ENCODE measurements at places on chromosomes 3 and 15.

- no peak for DNase-seq
Measured at GRCh38 chr15:87201986-87202385, 1054.6 kb downstream of the NTRK3 start.

DNA sequence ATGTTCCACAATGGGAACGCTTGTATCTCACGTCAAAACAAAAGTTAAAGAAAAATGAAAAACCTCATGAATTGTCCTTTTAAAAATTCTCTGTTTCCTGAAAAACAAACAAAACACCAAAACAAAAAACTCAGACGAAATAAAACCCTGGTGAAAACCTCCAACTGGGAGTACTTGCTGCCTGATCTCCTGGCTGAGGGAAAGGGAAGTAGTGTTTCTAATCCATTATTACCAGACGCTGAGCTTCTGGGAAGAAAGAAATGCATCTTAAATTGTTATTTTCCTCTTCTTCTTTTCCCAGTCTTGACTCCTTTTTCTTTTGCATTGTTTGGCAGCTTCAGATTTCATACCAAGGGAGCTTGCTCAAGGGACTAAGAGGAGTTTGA, 243.2 kb upstream of the RGMA start:
- no peak for DNase-seq

- DNase-seq, result no peak
Measured at GRCh38 chr3:157156837-157157635, 2.9 kb downstream of the CCNL1 start.

- no peak for DNase-seq
Measured at GRCh38 chr3:111727843-111728565, 131.1 kb upstream of the PHLDB2 start.
